ENCODE measurements at places on chromosomes 2 and 18. TPM values are rescaled to one million over a fixed set of nuclear protein-coding genes. Genes with fewer than 3 reads are reported as not detected.

DNA sequence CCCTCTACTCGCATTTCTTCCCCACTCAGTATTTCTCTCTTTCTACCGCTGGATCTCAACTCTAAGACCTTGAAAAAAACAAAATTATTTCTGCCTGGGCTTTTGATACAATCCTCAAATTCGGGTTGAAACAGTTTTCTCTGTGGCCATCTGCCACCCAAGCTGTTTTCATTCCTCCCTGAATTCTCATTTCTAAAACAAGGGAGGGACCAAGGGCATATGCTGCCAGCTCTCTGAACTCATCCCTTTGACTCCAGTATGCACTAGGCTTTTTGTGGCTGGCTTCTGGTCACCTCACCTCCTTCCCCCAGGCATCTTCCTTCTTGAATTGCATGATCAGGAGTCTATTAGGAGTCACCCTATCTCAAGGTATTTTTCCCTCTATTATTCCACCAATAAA is 49.5 kb downstream of the CCDC148 start:
- DNase-seq = no peak

Gene CABYR
- 5.5 TPM for total RNA-seq

DNA sequence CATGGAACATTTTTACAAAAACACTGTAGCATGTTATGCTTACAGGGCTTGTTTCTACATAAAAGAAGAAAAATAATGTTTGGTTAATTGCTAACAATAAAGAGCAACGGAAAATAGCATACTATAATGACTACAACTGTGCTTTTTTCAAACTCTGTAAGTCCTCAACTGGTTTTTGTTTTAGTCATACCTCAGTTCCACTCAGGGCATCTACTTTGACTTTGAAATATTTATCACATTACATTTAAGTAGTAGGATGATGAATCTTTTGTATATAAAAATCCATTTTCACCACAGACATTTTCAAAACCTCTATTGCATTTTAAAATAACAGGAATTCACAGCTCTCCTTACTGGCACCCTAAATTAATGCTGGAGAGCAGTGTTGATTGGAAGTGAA is 8.3 kb downstream of the SATB2 start:
- DNase-seq = no peak

GRCh38 chr2:63596401-63596883 is 7.7 kb downstream of the MDH1 start:
- DNase-seq = no peak

DNA sequence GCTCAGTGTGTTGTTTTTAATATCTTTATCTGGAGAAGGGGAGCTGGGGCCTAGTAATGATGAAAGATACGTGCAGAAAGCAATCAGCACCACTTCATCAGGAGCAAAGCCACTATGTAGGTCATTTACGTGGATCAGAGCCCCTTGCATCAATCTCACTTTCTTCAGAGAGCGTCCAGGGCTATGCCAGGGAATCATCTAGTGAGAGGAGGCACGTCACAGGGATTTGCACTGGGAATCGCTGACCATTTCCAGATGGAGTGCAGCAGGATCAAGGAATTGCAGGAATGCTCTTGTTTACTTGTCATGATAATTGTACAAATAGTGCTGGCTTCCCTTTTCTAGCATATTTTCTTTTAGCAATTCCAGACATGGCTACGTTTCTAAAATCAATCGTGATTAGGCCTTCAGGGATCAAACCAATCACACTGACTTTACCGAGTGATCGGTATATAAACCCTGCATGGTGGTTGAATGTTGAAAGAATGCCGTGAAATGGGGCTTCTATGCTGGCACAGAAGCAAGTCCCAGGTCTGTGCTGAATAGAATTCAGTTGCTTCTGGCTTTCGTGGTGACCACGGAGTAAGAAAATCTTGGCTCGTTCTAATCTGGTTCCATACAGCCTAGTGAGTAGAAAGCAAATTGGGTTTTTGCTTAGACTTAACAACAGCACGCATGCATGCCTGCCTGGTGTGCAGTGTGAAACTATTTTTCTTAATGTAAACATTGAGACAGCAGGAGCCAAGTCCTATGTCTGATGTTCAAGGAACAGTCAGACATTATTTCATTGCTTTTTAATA is 122.8 kb downstream of the TMEM200C start:
- no peak for DNase-seq
